ENCODE measurements at places on chromosomes 16 and 17. TPM values are rescaled to one million over a fixed set of nuclear protein-coding genes. Genes with fewer than 3 reads are reported as not detected.

HOXB5 gene
- total RNA-seq: not detected

GRAPL gene
- total RNA-seq: 0.92 TPM

ZNF629 gene
- total RNA-seq: 13.6 TPM

KRT17 gene
- not detected for total RNA-seq

ASPHD1 gene
- total RNA-seq: 14.8 TPM

TNFRSF13B gene
- not detected for total RNA-seq

NOTUM gene
- total RNA-seq: 0.69 TPM
